ENCODE measurements at places on chromosomes 7 and 10.

- no peak for DNase-seq
These were observed 185.0 kb downstream of the ELFN1 start for GRCh38 chr7:1854866-1855724.

- peak; percentile 19 for DNase-seq
These were observed 679 bp downstream of the ARF5 start for GRCh38 chr7:127588697-127589482.

DNA sequence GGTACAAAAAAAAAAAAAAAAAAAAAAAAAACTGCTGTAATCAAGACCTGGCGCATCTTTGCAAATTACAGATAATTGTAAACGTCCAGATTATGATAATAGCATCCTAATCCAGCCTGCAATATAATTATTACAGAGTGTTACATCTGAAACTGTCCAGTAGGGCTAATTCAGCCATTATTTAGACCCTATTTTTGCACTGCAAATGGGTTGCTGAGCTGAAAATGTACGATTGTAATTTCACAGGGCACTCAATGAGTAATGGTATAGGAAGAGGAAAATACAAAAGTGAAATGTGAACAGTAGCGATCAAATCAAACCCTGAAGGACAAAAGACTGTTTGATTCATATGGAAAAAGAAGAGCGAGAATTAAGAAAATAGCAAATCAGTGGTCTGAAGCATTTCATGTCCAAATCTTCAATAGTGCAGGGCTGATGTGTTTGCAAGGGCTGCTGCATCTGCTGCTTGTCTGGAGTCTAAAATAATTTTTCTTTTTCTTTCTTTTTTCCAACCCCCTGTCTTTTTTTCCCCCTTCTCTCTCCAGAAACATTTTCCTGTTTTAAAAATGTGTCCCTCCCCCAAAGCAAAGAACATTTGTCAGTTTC lies 8.9 kb downstream of the DLX6 start:
- DNase-seq, result no peak

GRCh38 chr7:18846765-18847215 lies 270.6 kb downstream of the TWIST1 start:
- peak; percentile 78 for DNase-seq

- DNase-seq, result no peak
These were observed 74.9 kb upstream of the NRBF2 start for GRCh38 chr10:63058236-63058635.

DNA sequence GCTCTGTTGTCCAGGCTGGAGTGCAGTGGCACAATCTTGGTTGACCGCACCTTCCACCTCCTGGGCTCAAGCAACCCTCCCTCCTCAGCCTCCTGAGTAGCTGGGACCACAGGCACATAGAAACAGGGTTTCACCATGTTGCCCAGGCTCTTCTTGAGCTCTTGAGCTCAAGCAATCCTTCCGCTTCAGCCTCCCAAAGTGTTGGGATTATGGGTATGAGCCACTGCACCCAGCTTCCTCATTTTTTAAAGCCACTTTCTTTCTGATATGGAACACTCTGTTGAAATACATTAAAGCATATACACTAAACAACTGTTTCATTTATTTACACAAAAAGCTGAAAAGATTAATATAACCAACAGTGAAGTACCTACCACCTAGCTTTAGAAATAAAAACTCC lies 117.2 kb downstream of the CLEC2L start:
- no peak for DNase-seq

- no peak for DNase-seq
These were observed 195.6 kb downstream of the CUX1 start for GRCh38 chr7:102012941-102013461.

GRCh38 chr7:110539216-110539615 lies 551.7 kb upstream of the LRRN3 start:
- no peak for DNase-seq

DNA sequence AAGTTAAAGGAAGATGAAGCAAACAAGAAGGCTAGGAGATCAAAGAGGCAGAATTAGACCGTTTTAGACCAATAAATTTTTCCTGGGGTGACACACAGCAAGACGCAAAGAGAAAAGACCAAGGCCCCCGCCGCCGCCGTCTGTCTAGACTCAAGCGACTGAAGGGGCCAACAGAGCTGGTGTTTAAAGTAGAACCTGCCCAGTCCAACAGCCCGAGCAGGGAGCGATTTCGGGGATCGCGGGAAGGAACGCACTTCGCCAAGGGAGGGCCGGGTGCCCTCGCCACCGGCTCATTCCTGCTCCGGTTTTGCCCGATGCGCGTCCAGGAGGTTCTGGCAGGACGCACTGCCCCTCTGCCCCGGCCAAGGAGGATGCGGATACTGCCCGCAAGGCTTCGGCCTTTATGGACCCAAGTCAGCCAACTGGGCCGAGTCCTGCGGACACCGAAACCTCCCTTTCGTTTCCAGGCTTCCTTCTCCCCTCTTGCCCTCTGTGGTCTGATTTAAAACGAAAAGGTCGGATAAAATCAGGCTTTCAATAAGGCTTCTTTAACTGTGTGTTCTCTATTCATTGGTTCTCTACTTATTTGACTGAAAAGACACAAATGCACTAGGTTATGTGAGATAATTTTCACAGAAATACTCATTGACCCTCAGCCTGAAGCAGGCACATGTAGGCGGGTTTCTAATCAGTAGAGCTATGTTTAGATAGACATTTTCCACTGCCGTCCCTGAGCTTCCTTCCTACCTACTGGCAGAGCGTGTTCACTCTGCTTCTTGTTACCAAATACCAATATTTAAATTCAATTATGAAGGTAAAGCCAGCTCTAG lies 2.2 kb upstream of the HOXA7 start:
- no peak for DNase-seq

DNA sequence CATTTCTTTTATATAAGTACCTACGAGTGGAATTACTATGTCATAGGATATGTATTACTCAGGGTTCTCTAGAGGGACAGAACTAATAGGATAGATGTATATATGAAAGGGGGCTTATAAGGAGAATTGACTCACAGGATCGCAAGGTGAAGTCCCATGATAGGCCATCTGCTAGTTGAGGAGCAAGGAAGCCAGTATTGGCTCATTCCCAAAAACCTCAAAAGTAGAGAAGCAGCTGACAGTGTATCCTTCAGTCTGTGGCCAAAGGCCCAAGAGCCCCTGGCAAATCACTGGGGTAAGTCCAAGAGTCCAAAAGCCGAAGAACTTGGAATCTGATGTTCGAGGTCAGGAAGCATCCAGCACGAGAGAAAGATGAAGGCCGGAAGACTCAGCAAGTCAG lies 59.8 kb downstream of the GALNT17 start:
- no peak for DNase-seq

GRCh38 chr10:77007834-77008233 lies 629.8 kb downstream of the KCNMA1 start:
- no peak for DNase-seq

DNA sequence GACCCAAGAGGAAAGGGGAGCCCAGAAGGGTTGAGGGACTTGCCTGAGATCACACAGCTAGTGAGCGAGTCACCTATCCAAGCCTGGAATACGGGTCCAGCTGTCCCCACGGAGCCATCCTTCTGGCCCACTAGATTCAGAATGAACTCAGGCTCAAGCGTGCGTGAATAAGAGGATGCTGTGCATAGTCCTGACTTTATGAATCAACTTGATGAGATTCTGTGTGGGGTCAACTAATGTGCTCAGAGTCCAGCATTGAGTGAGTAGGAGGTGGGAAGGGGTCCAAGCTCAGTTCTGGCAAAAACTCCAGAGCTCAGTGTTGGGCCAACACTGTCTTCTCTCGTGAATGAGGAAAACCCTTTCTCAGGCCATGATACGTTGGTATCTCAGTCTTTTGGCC lies 41.4 kb downstream of the CAMK1D start:
- no peak for DNase-seq

DNA sequence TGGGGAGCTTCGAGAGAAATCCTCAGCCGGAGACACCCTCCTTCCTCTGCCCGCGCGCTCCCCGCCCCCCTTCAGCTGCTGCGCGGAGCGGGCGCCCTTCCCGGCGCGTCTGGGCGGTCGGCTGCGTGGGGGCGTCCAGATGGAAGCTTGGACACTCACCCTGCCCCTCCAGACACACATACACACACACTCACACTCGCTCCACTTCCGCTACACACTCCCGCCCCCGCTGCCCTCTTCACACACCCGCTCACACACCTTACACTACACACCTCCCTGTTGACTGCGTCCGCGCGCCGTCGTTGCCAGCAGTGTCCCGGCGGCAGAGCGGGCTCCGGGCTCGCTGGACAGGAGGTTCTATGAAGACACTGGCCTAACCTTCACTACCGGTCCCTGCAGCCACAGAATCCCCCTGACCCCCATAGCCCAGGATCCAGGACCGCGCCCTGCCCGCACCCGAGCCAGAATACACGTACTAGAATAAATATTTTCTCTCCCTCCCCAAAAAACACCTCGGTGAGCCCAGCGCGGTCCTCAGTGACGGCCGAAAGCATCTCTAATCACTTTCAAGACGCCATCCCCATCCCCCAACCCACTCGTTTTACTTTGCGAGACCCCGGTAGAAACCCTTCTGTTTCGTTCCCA lies 1.1 kb upstream of the EGR2 start:
- DNase-seq, result no peak

GRCh38 chr7:47071866-47072265 lies 510.0 kb downstream of the TNS3 start:
- no peak for DNase-seq
